Nephron progenitor cell (in vitro differentiated cells): ENCODE measurements at places on chromosomes 16 and 17.

DNA sequence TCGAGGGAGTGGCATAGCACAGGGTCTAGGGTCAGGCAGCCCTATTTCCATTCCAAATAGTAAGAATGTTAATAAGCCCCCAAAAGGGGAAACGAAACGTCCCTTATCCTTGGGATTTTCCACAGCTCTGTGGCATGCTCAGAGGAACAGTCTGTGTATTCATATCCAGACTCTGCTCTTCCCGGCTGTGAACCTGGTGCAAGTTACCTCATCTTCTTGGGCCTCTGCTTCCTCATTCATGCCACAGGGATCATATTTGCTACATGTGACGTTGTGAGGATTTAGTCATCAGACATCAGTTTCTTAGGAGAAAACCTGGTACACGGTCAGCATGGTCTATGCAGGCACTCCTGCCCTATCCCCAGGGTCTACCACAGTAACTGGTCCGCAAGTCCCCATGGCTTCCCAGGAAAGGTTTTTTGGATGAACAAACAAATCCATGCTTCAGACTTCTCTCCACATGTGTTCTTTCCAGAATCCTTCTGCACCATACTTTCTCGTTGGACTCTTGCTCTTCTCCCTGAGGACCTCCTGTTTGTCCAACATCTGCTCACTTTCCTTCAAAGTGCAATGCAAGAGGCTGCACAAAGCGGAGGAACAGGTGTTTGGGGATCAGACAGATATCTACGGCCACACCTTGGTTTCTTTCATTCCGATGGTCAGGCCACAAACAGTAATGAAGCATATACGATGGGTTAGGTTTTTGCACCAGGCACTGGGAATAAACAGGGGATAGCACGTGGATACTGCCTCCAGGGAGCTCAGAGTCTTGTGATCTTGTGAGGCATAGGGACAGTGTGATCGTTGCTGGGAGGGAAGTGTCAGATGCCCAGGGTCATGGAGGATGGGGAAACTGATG is 17.7 kb downstream of the GLP2R start:
- DNase-seq: no peak

DNA sequence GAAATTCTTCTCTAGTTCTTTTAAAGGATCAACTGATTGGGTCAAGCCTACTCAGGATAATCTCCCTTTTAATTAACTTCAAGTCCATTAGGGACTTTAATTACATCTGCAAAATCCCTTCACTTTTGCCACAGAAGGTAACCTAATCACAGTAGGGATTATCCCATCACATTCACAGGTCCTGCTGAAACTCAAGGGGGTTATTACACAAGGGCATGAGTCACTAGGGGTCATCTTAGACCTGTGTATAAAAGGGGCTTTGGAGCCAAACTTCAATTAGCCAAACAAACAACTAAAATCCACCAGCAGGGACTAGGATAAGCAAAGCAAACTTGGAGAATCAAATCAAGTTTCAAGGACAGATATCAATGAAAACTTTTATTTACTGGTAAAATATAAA is 19.4 kb downstream of the CIAPIN1 start:
- no peak for DNase-seq

- no peak for DNase-seq
These were observed 105.2 kb upstream of the ZNF750 start for GRCh38 chr17:82944990-82945389.

DNA sequence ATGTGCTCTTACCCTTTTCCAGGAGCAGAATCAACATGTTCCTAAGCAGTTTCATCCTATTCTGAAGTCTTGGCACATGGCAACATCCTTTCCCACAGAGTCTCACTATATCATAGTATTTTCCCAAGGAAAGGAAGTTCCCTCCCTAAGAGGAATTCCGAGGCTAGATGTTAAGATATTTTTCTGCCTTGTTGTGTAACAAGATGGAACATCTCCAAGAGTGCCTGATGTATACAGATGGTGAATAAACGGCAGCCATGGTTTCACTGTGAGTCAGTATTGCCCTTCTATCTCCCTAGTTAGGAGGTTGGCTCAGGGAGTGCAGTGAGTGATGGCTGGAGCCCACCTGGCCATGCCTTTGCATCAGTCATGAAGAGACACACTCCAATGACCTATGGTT is 48.2 kb downstream of the SPACA3 start:
- no peak for DNase-seq

DNA sequence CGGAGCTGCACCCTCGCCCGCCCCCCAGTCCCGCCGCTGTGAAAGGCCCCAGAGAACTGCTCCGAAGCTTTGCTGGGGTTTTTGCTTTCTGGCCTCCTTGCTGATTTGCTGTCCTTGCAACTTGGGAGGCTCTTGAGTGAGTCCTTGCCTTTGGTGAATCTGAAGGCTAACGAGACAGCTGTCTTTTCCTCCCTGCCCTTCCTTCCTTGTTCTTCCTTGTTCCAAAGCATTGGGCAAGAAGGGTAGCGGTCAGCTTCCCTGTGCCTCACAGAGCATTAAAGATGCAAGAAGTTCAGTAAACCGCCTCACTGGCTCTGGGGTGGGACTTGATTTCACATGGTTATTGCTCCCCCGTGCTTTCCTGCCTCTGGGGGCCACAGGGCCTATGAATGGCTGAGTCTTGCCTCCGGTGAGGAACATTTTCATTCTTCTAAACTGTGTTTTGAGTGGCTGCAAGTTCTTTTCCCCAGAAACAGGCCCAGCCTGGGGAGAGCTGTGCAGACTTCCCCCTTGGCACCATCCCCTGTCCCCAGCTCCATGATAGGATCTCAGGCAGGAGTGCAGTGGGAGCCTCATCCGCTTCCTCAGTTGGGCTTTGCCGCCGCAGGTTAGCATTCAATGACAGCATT is 1.4 kb downstream of the YPEL2 start:
- DNase-seq: peak; percentile 12

GRCh38 chr16:55955845-55956244 is 80.7 kb upstream of the CES5A start:
- no peak for DNase-seq

DNA sequence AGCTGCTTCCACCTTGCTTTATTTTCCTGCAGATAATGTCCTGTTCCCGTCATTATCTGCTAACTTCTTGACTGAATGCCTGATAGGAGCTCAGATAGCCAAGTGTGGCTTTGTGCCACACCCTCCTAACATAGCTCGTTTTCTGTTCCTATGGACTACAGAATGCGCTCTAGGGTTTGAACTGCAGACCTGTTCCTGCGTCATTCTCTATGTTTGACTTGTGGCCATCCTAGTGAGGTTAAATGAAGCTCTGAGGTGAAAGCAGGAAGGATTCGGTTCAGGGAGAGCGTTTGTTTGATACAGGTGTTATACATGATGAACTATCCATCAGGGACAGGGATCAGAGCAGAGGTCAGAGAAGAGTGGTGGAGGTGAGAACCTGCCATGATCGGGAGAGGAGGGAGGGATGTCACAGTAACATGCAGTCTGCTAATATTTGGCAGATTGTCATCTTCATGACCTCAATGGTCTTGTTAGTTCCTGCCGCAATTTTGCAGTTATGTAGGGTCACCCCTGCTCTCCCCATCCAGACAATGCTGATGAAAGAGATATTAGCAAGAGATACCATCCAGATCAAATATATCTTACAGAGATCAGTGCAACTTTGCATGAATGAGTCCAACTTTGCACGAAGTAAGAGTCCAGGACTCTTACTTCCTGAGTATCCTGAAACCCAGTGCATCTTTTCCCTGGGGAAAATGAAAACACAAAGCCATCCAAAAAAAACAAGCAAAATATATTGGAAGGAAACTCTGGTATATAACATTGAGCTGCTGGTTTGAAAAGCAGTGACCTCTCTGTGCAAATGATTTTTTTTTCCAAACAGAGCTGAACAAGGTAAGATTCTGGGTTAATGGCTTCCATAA is 32.8 kb downstream of the MPHOSPH6 start:
- no peak for DNase-seq

DNA sequence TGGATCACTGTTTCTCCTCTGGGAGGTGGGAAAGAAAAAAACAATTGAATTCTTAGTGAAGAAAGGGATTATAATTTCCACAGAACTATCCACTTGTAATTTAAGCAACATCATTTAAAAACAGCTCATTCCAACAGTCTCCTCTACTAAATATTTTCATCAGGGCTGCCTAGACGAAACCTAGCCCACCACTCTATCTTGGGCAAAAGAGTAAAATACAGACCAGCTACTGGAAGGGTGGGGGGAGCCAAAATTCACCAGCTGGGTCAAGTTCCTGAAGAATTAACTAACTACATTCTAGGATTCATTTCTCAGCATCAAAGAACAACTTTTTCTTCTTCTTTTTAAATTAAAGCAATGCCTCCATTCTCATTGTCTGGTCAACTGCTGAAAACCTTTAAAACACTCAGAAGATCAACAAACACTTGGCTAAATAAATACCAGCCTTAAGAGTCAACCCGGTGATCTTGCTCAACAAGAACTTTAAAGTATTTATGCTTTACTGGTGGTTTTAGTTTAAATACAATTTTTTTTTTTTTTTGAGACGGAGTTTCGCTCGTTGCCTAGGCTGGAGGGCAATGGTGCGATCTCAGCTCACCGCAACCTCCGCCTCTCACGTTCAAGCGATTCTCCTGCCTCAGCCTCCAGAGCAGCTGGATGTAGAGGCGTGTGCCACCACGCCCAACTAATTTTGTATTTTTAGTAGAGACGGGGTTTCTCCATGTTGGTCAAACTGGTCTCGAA is 25.2 kb downstream of the KANSL1 start:
- no peak for DNase-seq

DNA sequence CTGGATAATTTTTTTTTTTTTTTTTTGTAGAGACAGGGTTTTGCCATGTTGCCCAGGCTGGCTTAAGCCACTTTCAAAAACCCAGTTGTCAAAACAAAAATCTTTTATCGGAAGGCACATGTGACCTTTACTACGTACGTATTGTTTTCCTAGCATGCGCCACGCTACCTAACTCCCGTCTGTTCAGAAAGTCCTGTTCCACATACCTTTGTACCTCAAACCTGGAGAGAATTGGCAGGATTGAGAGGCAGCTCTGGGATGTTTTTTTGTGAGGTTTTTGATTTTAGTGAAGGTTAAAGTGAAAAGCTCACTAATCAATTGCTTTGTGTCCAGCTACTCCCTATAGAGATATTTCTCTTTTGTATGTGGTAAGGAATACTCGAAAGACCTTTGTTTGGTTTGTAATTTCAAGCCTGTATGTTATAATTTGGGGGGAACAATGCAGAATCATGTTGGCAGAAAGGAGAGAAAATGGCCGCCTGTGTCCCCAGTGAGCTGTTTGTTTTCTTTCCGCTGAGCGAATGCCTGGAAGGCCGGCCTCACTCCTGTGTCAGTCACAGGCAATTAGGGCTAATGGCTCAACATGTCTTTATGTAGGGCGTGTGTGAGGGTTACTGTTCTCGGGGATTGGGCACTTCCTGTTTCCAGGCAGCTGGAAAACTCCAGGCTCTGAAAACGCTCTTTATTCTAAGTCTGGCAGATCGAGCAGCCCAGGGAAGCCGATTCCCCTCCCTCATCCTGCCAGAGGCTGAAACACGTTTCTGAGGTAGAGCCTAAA is 60.8 kb upstream of the CLEC18A start:
- DNase-seq: peak; percentile 56

GRCh38 chr16:79887541-79888540 is 287.3 kb upstream of the MAF start:
- no peak for DNase-seq

DNA sequence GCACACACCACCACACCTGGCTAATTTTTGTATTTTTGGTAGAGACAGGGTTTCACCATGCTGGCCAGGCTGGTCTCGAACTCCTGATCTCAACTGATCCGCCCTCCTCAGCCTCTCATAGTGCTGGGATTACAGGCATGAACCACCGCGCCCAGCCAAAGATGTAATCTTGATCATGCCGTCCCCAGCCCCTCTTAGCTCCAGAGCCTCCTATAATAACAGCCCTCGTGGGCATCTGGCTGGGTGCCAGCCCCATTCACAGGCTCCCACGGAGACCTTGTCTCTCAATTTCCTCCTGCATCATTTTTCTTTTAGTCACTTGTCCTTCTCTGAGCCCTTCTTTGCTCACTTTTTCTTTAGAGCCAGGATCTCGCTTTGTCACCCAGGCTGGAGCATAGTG is 94.2 kb downstream of the KATNIP start:
- no peak for DNase-seq

- no peak for DNase-seq
These were observed 1.3 kb upstream of the GSG1L start for GRCh38 chr16:28064706-28065249.

DNA sequence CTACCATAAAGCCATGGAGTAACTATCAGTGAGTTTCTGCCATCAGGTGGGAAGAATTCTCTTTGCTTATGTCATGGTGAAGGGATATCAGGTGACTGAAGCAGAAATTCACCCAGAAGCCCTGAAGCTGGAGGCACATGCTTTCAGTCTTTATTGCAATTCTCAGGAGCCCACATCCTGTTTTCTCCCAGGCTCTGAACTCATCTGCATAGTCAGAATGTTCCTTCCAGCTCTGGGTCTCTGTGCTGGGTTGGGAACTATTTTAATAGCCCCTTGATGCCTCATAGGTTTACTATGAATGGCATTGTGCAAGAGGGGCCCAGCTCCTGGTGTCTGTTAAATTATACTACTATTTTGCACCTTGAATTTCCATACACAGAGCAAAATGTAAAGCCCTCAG is 198.4 kb upstream of the SOX9 start:
- DNase-seq: no peak

GRCh38 chr17:70871180-70871818 is 702.0 kb downstream of the KCNJ2 start:
- no peak for DNase-seq

DNA sequence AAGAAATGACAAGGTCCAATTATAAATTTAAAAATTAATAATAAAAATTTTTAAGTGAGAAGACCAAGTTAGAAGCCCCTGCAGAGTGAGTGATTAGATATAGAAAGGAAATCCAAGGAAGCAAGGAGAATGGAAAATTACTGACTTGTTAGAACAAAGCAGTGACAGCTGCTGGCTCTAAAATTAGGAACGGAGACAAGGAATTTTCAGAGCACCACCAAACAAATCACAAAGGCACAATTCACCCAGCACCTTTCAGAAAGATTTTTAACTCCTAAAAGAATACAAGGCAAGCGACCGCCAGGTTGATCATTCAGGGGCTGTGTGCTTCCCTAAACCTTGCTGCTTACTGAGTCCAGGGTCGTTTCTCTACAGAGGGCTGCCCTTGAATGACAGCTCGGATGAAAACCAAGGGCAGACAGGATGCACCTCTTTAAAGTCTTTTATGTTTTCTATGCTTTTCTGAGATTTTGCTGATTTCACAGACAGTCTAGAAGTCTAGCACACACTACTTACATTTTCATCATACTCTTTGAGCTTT is 45.4 kb upstream of the GINS3 start:
- no peak for DNase-seq
